ENCODE measurements at places on chromosomes 12 and 14. TPM values are rescaled to one million over a fixed set of nuclear protein-coding genes. Genes with fewer than 3 reads are reported as not detected.

Gene KCNH3
- 0.97 TPM for total RNA-seq

Gene MYO1H
- total RNA-seq: not detected

Gene GALNT8
- 2.4 TPM for total RNA-seq

Gene CLEC4C
- not detected for total RNA-seq

Gene OLR1
- total RNA-seq: 0.43 TPM

DNA sequence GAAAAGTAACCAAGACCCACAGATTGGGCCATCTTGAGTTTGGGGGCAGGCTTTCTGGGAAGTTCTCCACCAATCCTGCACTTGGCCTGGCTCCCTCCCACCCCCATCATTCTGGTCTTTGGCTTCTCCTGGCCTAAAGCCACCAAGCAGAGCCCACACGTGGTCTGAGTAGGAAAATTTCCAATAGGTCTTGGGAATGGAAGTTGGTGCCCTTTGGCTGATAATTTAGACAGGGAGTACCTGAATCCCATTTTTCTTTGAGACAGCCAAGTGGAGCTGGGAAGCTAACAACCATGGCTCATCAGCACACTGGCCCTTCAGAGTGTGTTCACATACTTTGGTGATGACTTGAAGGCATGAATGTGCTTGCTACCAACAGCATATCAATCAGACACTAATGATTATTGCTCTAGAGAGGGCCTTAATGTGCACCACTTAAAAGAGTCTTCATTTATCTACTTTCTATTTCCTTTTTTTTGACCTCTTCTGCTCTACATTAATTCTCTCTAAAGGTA, 156.0 kb downstream of the EGLN3 start:
- no peak for DNase-seq

GRCh38 chr12:21252070-21252469, 82.6 kb downstream of the SLCO1A2 start:
- no peak for DNase-seq

- no peak for DNase-seq
Measured at GRCh38 chr14:75092698-75093097, 23.3 kb downstream of the ZC2HC1C start.

- no peak for DNase-seq
Measured at GRCh38 chr14:102029956-102030355, 56.9 kb downstream of the HSP90AA1 start.

- peak; percentile 74 for DNase-seq
Measured at GRCh38 chr14:68785534-68786490, 7.1 kb downstream of the ZFP36L1 start.

- no peak for DNase-seq
Measured at GRCh38 chr12:53005215-53005985, 856 bp upstream of the EIF4B start.

GRCh38 chr12:106030210-106031071, 108.3 kb downstream of the NUAK1 start:
- DNase-seq: no peak

DNA sequence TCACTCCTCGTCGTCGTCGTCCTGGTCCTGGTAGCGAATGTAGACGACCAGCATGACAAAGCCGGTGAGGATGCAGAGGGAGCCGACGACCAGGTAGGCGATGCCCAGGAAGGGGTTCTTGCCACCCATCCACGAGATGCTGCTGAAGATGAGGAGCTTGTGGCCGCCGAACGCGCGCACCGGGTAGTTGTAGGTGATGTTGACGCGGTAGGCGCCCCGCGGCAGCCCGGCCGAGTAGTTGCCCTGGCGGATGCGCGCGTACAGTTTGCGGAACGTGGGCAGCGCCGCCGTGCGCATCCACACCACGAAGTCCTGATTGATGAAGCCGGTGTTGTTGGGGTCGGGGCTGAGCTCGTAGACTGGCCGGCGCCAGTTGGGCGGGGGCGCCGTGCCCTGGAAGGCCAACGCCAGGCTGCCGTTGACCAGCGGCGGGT, 1.0 kb downstream of the TMEM30B start:
- no peak for DNase-seq

DNA sequence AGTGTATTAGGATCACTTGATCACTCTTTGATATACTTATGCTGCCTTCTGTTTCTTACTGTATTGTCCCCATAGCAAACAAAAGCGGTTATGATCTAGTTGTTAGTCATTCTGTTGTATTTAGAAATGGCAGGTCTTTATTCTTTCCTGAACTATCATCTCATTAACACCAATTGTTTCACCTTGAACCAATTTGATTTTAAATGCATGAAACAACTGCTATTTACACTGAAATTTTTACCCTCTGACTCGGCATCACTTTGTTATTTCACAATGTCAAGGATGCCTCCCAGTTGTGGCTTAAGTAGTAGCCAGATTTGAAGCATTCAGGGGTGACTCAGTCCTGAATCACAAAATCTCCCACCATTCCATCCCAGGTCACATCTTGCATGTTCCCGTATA, 303.5 kb downstream of the EGLN3 start:
- no peak for DNase-seq

All from cardiac septum (tissue), 1 donor.